ENCODE measurements at places on chromosomes 13 and 19.

GRCh38 chr13:100838387-100838786 lies 163.8 kb upstream of the TMTC4 start:
- no peak for DNase-seq

DNA sequence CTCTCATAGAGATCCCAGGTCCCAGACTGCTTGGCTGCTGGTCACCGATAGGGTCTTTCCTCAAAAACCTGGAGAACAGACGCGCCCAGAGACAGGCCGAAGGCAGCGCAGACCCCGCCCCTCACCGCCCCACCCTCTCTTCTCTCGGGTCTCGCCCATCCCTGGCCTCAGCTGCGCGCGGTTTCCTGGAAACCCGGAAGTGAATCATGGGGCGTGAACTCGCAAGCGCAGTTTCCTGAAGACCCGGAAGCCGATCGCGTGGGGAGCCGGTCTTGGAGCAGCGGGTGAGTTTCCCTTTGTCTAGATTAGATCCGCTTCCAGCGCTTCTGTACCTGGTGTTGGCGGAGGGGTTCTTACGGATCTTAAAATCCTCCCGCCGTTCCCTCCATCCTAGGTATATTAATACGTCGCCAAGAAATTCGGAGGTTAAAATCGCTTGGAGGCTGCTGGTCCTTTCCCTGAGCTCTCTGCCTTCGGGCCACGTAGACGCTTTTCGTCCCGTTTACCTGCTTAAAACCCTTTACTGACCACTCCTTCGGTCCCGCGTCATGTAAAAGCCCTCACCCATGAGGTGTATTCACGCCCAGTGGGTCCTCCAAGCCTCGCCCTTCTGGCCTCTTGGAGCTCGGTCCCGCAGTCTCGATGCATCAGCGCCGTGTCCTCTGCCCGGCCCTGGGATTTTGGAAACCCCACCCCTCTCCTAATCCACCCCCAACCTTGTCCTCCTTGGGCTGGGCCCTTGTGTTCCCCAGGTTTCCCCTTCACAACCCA lies at the start of gene ZNF578:
Gene ZNF578 (plus strand): TSS at position 230 of the 771 bp plus-strand sequence. CDS start 48,293 bp downstream, outside the sequence.
- DNase-seq: no peak

- DNase-seq: no peak
These were observed 12.4 kb upstream of the AKAP11 start for GRCh38 chr13:42259515-42259914.

DNA sequence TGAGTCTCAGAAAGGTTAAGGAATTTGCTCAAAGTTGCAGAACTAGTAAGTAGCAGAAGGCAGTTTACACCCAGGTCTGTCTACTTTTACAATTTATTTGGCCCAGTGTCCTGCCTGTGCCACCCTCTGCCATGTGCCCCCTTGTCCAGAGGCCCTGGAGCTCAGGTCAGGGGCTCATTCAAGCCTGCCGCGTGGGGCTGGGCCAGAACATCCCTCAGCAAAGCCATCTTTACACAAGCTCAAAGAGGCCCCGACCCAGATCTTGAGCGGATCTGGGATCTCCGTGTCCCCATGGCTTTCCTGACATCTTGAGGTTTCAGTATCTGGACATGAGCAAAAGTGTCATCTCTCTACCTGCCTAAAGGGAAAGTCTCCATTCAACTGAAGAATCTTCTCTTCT lies 76.4 kb upstream of the VSTM2B start:
- peak; percentile 64 for DNase-seq

GRCh38 chr13:75326173-75327134 lies 155.5 kb downstream of the TBC1D4 start:
- DNase-seq: no peak

GRCh38 chr19:58581227-58582141 lies 8.3 kb upstream of the MZF1 start:
- peak; percentile 90 for DNase-seq

DNA sequence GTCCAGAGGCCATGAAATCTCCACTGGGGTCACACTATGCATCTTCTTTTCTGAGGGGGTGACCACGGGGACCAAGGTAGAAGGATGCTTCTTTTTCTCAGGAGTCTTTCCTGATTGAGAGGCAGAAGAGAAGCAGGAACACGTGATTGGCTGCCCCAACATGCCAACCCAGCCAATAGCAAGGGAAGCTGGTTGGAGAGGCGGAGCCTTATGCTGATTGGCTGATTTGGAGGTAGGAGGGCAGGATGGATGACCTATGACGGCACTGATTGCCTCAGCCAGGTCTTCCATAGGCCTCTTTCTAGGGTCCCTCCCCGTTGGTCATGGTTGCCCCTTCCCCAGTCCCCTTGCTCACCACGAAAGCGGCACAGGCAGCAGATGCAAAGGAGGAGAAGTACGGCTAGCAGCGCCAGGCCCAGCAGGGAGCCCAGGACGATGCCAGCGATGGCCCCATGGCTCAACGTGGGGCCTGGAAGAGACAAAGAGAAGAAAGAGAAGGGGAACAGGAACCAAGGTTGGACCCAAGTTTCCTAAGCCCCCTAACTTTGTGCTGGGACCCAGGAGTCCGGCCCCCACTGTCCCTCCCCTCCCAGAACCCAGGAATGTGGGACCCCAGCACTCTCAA lies 8.0 kb downstream of the VSIG10L start:
- DNase-seq: no peak

DNA sequence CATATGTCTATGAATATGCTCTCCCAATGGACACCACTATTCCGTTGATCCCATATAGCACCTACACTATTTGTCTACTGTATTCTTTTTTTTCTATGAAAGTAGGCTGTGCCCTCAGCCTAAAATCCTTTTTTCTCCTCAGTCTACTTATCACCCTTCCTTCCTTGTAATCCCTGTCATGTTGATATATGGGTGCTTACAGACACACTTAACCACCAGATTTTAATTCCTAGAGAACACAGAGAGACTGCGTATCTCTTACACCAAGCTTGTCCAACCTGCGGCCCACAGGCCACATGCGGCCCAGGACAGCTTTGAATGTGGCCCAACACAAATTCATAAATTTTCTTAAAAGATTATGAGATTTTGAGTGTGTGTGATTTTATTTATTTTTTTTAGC lies 101.1 kb downstream of the ZAR1L start:
- DNase-seq: no peak

GRCh38 chr13:93927431-93927830 lies 552.1 kb downstream of the DCT start:
- DNase-seq: no peak

GRCh38 chr13:23339225-23339624 lies 94.3 kb downstream of the SACS start:
- no peak for DNase-seq

DNA sequence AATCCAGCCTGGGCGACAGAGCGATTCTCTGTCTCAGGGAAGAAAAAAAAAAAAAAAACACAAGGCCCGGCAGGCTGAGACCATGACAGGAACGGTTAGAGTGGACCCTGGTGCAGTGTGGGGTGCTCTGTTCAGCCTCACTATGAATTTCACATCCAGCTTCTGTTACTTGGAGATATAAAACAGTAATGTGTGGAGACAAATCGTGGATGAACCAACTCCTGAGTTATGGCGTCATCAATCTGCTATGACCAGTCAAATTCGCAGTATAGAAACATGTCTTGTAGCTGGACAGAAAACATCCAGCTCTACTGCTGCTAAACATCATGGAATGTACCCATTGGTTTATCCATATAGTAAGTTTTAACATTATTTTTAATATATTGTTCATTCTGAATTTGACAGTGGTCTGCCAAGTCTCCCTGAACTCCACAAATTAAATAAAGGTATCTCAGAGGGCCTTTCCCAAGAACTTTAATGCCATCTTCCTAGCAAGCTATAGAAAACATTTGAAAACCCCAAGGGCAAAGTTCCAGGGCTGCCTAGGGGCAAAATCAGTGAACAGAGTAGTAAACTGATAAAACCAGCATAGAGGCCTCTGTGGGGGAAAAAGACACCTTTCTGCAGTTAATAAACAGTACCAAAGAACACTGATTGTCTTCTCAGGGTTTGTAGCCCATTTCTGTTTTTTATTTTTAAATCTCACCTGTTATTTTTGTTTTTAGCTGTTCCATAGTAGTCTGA lies 75.8 kb downstream of the LRCH1 start:
- no peak for DNase-seq

DNA sequence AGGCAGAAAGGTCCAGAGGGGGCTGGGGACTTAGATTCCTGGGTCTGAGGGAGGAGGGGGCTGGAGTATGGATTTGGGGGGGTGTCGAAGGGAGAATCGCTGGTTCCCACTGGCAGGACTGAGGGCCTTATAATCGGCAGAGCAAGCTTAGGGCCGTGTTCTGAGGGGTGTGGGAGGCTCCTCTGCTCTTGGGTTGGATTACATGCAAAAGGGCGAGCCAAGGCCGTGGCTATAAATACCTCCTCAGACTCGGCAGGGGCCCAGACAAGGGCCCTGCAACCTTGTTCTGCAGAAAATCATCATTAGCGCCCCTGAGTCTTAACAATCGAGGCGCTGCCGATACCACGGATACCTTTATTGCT lies 707 bp upstream of the MAMSTR start:
- no peak for DNase-seq

DNA sequence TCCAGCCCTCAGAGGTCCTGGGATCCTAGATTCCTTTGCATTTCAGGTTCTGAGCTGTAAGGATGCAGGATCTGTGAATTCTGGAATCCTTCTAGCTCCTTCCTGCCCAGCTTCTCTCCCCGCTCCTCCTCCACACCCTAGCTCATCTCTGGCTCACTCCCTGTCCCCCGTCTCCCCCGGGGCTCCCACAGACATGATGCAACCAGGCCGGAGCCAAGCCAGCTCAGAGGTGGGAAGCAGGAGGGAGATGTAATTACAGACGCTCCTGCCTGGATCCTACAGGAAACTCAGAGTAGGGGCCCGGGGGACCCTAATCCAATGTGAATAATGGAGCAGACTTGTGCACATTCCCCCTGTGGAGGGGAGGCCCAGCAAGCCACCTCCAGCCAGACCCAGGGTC lies 4.5 kb downstream of the GNG8 start:
- no peak for DNase-seq

- DNase-seq: no peak
These were observed 330.1 kb downstream of the SPRY2 start for GRCh38 chr13:80010846-80011245.

Data from vagina (tissue), 2 donors.